Left lung (tissue), 14 donors: ENCODE measurements at places on chromosomes 4 and X. TPM values are rescaled to one million over a fixed set of nuclear protein-coding genes. Genes with fewer than 3 reads are reported as not detected.

DNA sequence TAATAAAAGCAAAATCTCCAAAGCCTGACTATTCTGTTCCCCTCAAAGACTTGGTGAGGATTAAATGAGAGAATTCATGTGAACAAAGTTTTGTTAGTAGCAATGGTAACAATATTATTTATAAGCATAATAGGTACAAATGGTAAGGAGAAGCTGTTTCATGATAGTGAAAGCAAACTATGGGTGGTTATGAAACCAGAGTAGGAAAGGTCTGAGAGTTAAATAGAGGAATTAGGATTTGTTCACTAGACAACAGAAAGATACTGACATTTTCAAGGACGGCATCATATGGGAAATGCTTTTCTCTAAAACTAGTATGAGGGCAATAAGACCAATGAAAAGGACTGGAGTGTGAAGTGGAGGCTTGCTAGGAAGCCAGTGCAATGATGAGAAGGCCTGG, 128.6 kb upstream of the FTHL17 start:
- H3K4me3 ChIP-seq: no peak overlapping the region
- H3K4me1 ChIP-seq: no peaks in the 10 kb centered on the region
- DNase-seq: no peak
- H3K27ac ChIP-seq: no peak overlapping the region
- H3K36me3 ChIP-seq: no peaks in the 10 kb centered on the region

- DNase-seq: no peak
- no peaks in the 10 kb centered on the region for H3K27me3 ChIP-seq
- no peak overlapping the region for H3K4me3 ChIP-seq
- no peaks in the 10 kb centered on the region for H3K36me3 ChIP-seq
- H3K27ac ChIP-seq: no peak overlapping the region
- no peaks in the 10 kb centered on the region for H3K4me1 ChIP-seq
Observed at GRCh38 chrX:87299563-87300160, 217.9 kb upstream of the KLHL4 start.

DNA sequence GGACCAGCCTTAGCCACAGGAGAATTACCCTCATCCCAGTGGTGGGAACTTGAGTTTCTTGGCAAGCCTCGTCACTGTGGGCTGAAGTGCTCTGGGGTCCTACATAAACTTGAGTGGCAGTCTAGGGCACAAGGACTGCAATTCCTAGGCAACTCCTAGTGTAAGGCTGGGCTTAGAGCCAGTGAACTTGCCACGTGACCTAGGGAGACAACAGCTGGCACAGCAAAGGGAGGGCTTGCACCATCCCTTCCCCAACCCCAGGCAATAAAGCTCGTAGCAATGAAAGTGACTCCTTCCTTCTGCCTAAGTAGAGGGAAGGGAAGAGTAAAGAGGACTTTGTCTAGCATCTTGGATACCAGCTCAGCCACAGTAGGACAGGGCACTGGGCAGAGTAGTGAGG, 81.8 kb downstream of the TEX11 start:
- no peaks in the 10 kb centered on the region for H3K4me1 ChIP-seq
- H3K27ac ChIP-seq: no peak overlapping the region

DNA sequence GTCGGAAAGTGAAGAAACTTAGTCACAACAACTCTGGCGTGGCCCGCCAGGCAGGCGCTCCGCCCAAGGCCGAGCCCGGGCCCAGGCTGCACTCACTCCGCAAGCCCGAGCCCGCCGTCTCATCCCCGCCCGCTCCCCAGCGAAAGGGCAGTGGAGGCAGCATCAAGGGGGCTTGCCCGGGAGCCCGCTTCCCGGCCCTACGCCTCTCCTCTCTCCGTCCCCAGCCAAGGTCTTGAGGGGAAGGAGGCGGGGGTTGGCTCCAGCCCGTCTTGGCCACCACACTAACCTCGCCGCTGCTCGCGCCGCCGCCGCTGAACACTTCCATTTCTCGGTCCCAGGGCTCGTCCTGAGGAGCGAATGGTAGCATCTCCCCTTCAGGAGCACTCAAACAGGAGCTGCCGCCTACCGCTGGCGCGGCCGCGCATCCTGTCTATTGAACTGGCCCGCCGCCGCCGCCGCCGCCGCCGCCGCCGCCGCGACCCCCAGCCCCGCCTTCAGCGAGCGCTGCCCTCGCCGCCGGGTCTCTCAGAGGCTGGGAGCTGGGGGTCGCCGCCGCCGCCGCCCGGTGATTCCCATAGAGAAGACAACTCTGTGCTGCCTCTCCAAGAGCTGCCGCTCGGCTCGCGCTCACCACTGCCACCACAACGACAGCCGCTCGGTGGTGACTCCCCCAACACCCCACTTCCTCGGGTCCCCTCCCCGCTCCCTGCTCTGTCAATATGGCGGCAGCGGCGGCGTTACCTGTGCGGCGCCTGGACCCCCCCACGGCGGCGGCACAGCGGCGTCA, at the start of gene RPS6KA6:
Gene RPS6KA6 (minus strand): TSS at position 667 of the 787 bp plus-strand sequence. CDS start 300 bp downstream, at position 367.
- no peak within 1 kb of the TSS for H3K27ac ChIP-seq
- DNase-seq: peak; percentile 27
- no peaks in the 10 kb centered on the region for H3K36me3 ChIP-seq
- H3K4me1 ChIP-seq: no peaks in the 10 kb centered on the region
- peaks cover 19% of the 10 kb centered on the region for H3K27me3 ChIP-seq
- H3K4me3 ChIP-seq: peak within 1 kb of the TSS; percentile 33

DNA sequence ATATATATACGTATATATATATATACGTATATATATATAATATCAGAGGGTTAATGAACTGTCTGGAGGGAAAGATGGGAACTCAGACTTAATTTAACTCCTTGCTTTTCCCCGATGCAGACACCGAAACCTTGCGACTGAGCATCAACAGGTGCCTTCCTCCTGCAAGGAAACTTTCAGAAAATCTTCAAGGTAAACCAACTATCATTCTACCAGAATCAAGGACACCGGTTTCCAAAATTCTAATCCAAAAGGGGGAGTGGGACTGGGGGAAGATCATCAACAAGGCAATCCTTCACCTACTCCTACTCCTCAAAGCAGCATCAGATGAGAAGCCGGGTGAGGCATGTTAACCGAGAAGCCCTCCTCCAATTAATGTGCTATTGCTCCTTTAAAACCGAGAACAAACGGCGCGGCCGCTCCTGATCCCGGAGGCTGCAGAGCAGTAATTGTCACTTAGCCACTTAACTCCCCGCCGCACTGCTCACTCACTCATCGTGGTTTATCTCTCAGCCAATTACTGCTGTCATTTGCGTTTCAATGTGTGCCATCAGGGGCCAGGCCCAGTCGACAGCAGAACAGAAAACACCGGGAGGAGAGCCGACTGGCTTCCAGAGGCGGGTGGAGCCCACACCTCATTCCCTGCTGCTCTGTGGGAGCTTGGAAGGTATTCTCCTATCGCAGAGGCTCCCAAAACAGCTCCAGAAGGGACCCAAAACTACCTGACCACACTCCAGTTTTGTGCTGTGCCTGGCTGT, 61.7 kb downstream of the MAML3 start:
- no peaks in the 10 kb centered on the region for H3K36me3 ChIP-seq
- H3K27ac ChIP-seq: peak overlapping the region; percentile 73
- peaks cover 37% of the 10 kb centered on the region for H3K4me1 ChIP-seq
- H3K4me3 ChIP-seq: peak overlapping the region; percentile 9

GRCh38 chr4:80268936-80269335, 2.5 kb downstream of the FGF5 start:
- no peak for DNase-seq
- no peaks in the 10 kb centered on the region for H3K36me3 ChIP-seq
- H3K4me1 ChIP-seq: no peaks in the 10 kb centered on the region
- no peak overlapping the region for H3K4me3 ChIP-seq

DNA sequence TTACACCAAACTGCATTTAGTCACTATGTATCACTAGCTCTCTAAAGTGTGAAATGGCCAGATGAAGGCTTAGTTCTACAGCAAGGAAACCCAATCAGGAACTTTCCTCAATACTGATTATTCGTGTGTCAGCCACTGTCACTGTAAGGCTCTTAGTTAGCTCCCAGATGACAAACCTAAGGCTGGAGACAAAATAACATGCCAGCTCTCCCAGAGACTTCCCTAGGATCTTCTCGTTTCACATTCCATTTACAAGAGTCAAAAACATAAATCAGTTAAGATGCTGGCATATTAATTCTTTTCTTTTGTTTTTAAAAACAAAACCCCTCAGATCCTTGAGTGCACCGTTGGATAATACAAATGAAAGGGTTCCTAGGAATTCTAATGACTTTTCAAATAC, 88.2 kb upstream of the TFDP3 start:
- no peak for DNase-seq
- no peak overlapping the region for H3K27ac ChIP-seq
- no peaks in the 10 kb centered on the region for H3K4me1 ChIP-seq
- H3K36me3 ChIP-seq: no peaks in the 10 kb centered on the region

- H3K27ac ChIP-seq: no peak overlapping the region
- peaks cover 5% of the 10 kb centered on the region for H3K4me1 ChIP-seq
- no peak for DNase-seq
- no peaks in the 10 kb centered on the region for H3K27me3 ChIP-seq
Observed at GRCh38 chr4:119227690-119228089, 15.2 kb downstream of the USP53 start.

DNA sequence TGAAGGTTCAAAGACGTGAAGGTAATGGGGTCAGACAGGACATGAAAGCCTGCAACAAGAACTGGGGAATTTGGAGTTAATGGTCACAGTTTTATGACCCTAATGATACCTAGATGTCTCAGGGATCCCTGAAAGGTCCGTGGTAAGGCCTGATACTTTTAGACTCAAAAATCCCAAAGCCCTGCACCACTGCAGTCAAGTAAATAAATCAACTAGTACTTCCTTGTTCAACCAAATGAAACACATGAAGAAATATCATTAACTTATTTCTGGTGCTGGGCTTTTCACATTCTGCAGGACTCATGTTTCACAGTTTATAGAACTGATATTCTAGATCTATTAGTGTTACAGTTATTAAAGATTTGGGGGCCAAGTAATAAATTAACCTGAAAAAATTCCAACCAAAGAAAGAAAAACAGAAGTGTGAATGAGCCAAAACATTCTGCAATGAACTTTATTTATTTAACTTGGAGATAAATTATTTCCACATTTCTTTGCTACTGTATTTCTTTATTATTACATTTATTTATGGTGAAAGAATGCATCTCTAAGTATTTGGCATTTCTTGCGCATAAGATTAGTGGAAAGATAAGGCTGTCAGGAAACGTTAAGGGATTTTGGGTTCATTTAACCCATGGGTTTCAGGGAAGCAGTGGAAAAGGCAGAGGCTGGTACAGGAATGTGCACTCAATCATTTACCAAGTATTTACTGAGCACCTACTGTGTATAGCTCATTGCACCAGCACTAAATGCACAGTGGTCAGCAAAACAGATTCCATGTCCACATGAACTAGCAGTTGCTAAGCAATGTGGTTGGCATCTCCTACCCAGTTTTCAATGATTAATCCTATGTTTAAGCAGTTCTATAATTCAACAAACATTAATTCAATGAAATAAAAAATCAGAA, 8.7 kb downstream of the WDFY3 start:
- no peaks in the 10 kb centered on the region for H3K27me3 ChIP-seq
- no peak overlapping the region for H3K4me3 ChIP-seq
- peaks cover 70% of the 10 kb centered on the region for H3K4me1 ChIP-seq
- no peak for DNase-seq
- H3K27ac ChIP-seq: no peak overlapping the region
- no peaks in the 10 kb centered on the region for H3K36me3 ChIP-seq

The AMOT gene
- total RNA-seq: 7.5 TPM

The GPR34 gene
- 20.6 TPM for total RNA-seq

The SPANXA2 gene
- total RNA-seq: not detected

The HSFX3 gene
- not detected for total RNA-seq

The TASL gene
- 3.0 TPM for total RNA-seq

The ATP8A1 gene
- total RNA-seq: 37.2 TPM

The C4orf54 gene
- 0.12 TPM for total RNA-seq
